Kidney tubule cell (primary cell): ENCODE measurements at places on chromosomes 4 and X.

GRCh38 chr4:5708449-5709206 is at the start of gene EVC2:
Gene EVC2 (minus strand): TSS chr4:5708559. CDS start chr4:5708513, 46 bp downstream.
- DNase-seq = peak; percentile 62

DNA sequence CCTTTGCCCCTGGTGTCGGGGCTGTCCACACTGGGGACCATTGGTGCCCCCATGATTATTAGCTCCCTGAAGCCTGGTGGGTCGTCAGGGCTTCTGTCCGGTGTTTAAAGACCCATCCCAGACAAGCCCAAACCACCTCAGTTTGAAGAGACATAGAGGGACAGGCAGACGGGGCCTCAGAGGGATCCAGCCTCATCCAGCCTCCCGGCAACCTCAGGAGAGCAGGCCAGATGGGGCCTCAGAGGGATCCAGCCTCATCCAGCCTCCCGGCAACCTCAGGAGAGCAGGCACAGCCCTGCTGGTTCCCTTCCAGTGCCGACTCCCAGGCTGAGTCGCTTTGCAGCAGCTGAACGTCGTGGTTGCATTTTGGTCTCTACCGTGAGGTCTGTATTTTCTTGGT is 32.1 kb downstream of the PIGG start:
- no peak for DNase-seq

GRCh38 chr4:26856906-26857277 is 3.7 kb upstream of the STIM2 start:
- DNase-seq = peak; percentile 2

DNA sequence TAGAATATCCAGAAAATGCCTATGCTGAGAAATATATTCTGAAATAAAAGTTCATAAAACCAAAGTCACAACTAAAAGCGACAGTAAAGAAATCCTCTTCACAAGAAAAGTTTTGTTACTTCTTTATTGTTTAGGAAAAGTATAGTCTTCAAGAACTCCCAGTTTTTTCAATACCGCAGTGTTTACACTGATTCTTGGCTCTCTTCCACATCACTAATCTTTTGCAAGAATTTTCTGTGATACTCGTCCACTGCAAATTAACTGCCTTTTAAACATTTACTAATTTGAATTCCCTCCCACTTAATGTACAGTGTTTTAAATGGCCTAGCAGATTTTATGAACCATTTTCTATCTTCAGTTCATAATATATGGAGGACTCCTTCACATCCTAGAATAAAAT is 65.1 kb downstream of the HPGDS start:
- no peak for DNase-seq

DNA sequence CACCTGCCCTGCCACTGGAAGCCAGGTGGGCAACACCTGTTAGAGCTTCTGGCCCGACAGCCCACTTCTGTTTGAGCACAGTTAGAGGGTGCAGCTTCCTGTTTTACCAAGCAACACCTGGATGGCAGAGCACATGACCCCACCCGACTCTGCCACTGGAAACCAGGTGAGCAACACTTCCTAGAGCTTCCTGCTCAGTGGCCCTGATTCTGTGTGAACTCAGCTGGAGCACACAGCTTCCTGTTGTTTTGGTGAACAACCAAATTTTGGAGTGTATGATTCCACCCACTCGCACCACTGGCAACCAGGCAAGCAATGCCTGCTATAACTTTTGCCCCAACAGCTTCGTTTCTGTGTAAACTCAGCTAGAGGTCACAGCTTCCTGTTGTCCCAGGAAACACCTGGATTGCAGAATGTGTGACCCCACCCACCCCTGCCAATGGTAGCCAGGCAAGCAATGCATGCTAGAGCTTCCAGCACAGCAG is 163.8 kb upstream of the KLF8 start:
- DNase-seq = no peak

- DNase-seq = no peak
Observed at GRCh38 chr4:9764155-9764696, 17.2 kb upstream of the DRD5 start.

GRCh38 chrX:53606456-53606855 is 80.1 kb downstream of the HUWE1 start:
- no peak for DNase-seq
